ENCODE measurements at places on chromosomes 12 and 14.
A peak's percentile ranks its signal among the peaks of the same experiment; 100 is the strongest.

GRCh38 chr14:83712418-83713129 lies 1817.4 kb upstream of the FLRT2 start:
- DNase-seq: no peak

DNA sequence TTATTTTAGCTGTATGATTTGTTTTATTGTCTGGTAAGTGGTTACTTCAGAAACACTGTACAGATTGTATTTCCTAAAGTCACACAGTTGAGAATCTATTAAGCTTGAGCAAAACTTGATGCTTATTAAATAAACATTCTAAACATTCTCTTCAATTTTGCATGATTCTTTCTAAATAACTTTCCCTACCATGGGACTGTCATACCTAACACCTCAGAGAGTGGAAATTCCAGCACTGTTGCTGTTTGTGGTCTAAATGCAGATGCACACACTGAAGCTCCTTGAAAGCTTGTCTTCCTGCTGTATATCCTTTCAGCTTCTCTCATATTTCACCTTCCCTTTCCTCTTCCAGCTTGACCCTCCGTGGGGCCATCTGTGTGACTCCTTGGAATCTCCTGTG lies 392.0 kb downstream of the LRIG3 start:
- no peak for DNase-seq

- no peak for DNase-seq
These were observed 112.3 kb downstream of the PAPOLA start for GRCh38 chr14:96614481-96614881.

- DNase-seq: no peak
These were observed 203.5 kb upstream of the PLXNC1 start for GRCh38 chr12:93944911-93945310.

DNA sequence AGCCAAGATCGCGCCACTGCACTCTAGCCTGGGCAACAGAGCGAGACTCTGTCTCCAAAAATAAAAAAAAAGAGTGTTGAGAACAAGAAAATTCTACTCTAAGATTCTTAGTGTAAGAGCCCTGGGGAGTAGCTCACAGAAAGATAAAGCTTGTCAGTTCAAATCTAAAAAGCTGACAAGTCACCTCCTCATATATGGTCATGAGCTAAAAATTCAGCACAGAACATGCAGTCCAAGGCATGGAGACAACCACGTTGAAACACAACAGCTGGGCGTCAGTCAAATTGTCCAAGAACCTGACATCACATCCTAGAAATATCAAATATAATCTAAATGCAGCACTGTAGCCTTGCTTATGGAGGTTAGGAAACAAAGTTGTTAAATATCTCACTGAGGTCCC lies 47.8 kb downstream of the CLIP1 start:
- no peak for DNase-seq

- DNase-seq: no peak
These were observed 325.9 kb upstream of the LRFN5 start for GRCh38 chr14:41280745-41281144.

GRCh38 chr12:52132754-52133161 lies 53.3 kb downstream of the SMIM41 start:
- no peak for DNase-seq

- no peak for DNase-seq
These were observed 270.8 kb downstream of the ZFP36L1 start for GRCh38 chr14:68521961-68522509.

DNA sequence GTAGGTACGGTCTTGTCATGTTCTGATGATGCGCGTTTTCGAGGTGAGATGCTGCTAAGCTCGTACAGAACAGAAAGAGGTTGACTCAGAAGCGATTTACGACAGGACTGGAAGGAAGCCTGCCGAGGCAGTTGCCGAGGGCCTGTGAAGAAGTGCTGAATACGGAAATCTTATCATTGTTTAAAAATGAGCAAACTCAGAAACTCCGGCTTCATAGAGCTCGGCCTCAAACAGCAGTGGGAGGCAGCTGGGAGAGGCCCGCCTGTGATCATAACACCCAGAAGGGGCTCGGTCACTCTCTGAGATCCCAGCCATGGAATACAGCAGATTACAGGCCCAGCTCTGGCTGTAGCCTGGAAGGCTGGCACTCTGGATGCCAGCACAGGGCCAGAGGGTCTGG lies 87.4 kb downstream of the CPSF2 start:
- DNase-seq: no peak

- DNase-seq: no peak
These were observed 9.3 kb upstream of the ACOT6 start for GRCh38 chr14:73602994-73603393.

DNA sequence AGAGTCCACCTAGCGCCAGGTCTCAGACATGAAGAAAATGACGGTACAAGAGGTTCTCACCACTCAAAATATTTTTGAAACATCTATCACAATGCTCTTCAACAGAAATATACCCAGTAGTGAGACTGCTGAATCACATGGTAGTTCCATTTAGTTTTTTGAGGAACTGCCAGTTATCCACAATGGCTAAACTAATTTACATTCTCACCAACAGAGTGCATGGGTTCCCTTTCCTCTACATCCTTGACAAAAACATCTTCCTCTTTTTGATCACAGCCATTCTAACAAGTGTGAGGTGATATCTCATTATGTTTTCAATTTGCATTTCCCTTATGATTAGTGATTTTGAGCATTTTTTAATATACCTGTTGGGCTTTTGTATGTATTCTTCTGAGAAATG lies 5.7 kb upstream of the GPR65 start:
- DNase-seq: no peak

DNA sequence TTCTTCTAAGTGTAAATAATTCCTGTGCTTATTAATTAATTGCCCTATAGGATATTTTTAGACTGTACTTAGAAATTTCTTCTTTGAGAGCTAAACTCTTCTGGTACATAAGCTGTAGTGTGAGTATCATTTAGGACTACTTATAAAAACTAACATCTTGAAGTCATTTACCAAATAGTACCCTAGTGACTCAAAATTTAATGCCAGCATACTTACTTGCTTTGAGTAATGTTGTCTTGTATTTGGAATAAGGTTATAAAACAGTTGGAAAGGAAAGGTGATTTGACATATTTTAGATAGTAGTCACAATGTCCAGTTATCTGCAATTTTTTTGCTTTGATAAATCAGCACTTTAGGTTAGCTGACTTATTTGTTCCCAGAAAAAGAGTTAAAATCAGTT lies 39.1 kb downstream of the SPATA7 start:
- DNase-seq: no peak

DNA sequence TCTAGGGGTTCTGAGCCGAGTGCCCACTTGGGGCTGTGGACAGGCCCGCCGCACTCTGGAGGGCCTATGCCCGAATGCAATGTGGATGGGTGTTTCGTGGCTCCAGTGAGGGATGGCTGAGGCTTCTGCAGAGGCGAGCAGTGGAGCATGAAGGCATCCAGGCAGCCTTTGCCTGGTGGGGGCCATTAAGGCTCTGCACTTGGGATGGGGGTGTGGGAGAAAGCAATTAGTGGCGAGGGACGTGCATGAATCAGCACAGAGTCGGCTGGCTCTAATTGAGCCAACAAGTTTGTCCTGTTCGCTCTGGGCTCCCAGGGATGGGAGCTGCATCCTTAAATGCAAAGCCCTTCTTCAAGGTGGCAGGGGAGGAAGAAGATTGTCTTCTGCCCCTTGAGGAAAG lies 346.9 kb upstream of the FKBP4 start:
- no peak for DNase-seq

GRCh38 chr12:6638305-6638704 lies 2.5 kb upstream of the LPAR5 start:
- DNase-seq: no peak

GRCh38 chr12:54132976-54133771 lies 55.6 kb downstream of the SMUG1 start:
- DNase-seq: no peak

GRCh38 chr14:79415726-79416125 lies 795.6 kb downstream of the DIO2 start:
- no peak for DNase-seq

GRCh38 chr14:89384023-89384422 lies 33.0 kb downstream of the FOXN3 start:
- DNase-seq: no peak

GRCh38 chr12:40152783-40153383 lies 47.0 kb upstream of the SLC2A13 start:
- peak; percentile 37 for DNase-seq

DNA sequence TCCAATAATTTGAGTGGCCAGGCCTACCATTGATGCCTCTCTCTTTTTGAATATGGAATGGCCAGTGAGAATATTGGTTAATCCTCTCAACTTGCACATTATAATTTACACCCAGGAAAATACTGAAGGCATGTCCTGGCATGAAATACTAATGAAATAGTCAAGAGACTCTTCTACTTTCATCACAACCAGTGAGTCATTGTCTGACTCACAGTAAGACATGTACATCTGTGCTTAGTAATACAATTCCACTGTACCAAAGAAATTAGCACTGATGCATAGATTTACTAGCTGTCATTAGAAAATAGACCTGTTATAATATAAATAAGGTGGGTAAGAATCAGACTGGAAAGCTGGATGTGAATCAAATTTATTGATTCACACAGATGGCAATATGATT lies 31.6 kb downstream of the KCNC2 start:
- DNase-seq: no peak

DNA sequence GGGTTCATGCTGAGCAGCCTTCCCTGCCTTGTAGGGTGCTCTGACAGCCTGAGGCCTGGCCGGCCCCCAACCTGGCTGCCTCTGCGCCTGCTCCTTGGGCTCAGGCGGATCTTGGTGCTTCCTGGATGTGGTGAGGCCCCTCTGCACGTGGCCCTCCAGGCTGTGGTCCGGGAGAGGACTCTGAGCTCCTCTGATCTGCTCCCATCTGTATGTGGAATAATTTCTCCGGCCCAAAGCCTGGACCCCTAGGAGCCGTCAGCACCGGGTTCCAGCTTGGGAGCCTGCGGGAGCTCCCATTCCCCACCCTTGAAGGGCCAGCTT lies 21.3 kb upstream of the EIF2B2 start:
- DNase-seq: no peak

GRCh38 chr12:30092983-30093617 lies 309.4 kb upstream of the TMTC1 start:
- DNase-seq: no peak

DNA sequence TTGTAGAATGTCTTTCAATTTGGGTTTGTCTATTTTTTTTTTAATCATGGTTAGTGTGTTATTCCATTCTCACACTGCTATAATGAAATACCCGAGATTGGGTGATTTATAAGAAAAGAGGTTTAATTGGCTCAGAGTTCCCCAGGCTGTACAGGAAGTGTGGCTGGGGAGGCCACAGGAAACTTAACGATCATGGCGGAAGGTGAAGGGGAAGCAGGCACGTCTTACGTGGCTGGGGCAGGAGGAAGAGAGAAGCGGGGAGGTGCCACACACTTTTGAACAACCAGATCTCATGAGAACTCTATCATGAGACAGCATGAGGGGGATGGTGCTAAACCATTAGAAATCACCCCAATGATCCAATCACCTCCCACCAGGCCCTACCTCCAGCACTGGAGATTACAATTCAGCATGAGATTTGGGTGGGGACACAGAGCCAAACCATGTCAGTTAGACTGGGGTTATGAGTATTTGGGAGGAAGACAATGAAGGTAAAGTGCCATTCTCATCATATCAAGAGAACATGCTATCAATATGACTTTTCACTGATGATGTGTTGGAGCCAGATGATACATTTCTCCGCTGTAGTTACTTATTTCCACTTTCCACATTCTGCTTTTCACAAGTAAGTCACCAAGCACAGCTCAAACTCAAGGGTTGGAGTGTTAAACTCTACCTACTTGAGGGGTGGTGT lies 45.8 kb downstream of the AP5M1 start:
- DNase-seq: no peak

- no peak for DNase-seq
These were observed 84.6 kb downstream of the ESR2 start for GRCh38 chr14:64209444-64210131.

- DNase-seq: peak; percentile 11
These were observed 541 bp downstream of the GOLT1B start for GRCh38 chr12:21502164-21502496.

GRCh38 chr14:92160619-92161018 lies 38.9 kb downstream of the CPSF2 start:
- no peak for DNase-seq

- no peak for DNase-seq
These were observed 1002.9 kb upstream of the SEL1L start for GRCh38 chr14:82536566-82536965.

DNA sequence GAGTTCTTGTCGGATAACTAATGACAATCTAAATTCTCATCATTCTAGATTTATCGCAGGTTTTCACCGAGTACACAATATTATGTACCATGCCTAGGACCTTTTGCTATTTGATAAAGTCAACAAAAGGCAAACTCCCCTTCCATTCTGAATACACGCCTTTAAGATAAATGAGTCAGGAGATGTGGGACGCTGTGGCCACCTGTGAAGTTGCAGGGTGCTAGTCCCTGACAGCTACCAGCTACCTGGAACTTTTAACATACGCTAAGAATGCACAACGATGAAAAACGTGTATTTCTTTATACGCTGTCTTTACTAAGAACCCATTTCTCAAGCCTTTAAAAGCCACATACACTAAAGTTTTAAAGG lies 678 bp downstream of the MDM1 start:
- no peak for DNase-seq

DNA sequence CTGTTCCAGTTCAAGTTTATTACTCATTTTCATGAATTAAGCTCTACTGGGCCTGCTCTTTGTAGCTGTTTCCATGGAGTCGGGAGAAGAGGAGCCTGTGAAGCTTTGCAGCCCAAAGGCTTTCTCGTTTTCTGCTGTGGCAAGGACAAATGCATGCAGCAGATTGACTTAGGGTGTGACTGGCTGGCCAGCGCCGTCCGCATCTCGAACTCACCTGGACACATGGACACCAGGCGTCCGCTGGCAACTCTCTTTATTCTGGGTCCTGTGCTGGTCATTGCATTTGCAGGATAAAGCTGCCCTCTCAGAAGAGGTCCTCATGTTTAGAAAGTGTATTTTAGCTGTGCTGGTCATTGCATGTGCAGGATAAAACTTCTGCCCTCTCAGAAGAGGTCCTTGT lies 350.4 kb downstream of the TMEM121 start:
- no peak for DNase-seq

DNA sequence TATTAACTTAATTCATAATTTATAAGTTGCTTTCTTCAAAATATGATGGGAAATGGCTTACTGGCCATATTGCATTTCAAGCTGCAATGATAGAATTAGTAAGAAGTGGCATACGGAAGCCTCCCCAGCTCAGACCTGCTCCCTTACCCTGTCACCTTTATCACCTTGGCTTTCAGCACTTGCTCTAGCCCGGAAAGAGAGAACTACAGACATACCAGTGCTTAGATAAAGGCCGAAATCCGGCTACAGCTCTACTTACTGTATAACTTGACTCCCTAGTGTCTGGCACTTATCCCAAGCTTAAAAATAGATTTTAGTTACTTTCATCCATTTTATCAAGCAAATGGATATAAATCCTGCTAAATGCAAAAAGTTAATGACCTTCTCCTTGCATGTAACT lies 42.5 kb downstream of the PKP2 start:
- no peak for DNase-seq

GRCh38 chr12:98402671-98403070 lies 112.7 kb upstream of the TMPO start:
- DNase-seq: no peak

Measured in activated CD4-positive, alpha-beta T cell treated with anti-CD3 and anti-CD28 coated beads, Interleukin-2, amount 50 U/mL, for 24 hours (primary cell).